ENCODE measurements at places on chromosomes 2 and 18. TPM values are rescaled to one million over a fixed set of nuclear protein-coding genes. Genes with fewer than 3 reads are reported as not detected.
A peak's percentile ranks its signal among the peaks of the same experiment; 100 is the strongest.

- DNase-seq, result peak; percentile 45
These were observed 7.7 kb downstream of the CCL20 start for GRCh38 chr2:227821043-227821942.

DNA sequence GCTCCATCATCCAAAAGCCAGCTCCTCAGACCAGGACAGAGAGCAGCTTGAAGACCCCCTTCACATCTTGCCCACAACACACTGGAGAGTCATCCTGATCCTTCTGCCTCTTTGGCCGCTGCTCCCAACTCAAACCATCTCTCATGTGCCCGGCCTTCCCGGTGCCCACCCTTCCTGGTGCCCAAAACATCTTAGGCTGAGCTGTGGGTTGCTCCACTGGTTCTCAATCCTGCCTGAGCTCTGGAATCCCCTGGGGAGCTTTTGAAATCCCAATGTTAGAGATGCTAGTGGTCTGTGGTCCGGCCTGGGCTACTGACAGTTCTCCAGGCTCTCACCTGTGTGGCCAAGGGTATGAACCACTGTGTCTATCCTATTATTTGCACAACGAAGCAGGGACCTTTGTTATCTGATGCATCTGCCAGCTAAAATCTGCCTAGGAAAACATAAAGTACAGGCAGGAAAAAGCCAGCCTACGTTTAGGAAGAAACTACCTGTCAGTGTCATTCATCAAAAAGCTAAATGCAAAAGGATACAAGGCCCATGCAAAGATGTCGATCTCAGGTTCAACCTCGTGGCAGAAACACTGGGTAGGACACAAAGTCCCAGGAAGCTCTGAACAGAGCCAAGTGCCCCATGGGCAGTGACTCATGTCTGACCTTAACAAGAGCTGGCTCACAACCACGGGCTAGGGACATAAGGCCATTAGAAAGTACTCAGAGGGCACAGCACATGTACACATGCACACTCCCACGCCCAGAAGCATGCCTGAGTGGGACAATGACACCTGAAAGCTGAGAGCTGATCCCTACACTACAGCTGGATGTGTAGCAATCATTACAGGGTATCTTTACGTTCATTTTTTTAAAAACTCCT lies 30.8 kb downstream of the TBC1D8 start:
- peak; percentile 31 for DNase-seq

- no peak for DNase-seq
These were observed 187.2 kb upstream of the NOL4 start for GRCh38 chr18:34411952-34412351.

DNA sequence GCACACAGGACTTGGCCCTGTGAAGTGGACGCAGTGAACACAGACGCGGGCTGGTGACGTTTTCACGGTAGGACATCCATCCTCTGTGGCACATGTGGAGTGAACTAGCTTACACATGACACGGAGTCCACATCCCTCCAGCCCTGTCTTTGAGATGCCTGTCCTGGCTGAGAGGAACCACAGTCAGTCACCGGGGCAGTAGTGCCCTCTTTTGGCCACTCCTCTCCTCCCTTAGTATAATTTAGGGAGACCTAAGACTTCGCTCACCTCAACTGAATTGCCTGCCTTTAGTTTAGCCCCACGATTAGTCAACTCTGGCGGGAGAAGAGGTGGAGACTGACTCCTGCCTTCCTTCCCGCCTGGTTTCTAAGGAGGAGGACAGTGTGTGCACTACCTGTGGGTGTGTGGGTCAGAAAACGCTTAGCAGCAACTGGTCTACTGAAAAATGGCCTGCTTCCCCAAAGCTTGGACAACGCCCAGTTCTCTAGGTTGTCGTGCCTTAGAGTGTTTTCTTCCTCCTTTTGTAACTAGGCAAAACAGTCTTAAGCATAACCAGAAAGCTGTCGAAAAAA lies 70.6 kb downstream of the MBP start:
- DNase-seq, result no peak

LYG2 gene
- not detected for polyA plus RNA-seq

LBX2 gene
- polyA plus RNA-seq, result 0.52 TPM

All from fibroblast of lung (primary cell).